ENCODE measurements at places on chromosomes 12 and 14.

DNA sequence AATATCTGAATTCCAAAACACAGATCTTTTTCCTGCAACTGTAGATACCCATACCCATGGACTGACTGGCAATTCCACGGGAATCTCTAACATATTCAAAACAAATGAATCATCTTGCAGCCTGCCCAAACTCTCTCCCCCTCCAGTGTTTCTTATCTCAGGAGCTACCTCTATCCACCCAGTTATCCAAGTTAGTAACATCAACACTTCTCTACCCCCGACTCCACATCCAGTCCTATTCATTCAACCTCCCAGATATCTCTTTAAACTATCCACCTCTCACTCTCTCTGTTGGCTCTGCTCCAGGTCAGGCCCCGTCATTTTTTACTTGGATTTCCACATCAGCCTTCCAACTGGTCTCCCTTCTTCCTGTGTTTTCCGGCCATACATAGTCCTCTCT, 6.7 kb upstream of the KCNH5 start:
- no peak for DNase-seq

DNA sequence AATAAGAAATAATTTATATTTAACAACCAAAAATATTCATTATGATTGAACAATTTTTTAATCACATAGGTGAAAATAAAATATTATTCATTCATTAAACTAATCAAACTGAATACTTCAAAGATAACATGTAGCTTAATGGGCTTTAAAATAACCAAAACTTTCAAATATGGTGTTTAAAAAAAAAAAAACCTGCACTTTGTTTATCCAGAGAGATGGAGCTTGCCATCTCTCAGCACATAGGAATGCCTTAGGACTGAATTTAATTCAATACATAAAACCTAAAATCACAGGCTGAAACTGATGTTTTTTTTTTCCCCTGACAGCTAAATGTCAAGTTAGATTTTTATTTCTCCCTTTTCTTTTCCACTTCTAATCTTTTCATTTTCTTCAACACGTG, 14.4 kb upstream of the CCER1 start:
- DNase-seq, result no peak

DNA sequence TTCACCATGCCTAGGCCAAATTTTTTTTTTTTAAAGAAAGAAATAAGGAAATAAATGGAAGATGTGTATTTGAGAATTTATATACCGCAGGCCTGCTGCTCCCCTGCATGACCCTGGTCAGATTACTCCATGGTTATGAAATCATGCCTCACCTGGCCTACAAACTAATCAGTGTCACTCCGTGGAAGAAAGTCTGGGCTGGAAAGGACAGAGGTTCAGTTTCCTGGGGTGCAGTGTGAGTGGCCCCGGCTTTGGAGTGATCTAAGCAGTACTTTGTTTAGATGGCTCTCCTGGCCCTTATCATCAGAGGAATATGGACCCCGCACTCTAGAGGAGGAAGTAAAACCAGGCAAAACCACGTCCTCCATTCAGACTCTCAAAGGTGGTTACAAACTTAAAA, 9.6 kb downstream of the APOBEC1 start:
- DNase-seq, result no peak

DNA sequence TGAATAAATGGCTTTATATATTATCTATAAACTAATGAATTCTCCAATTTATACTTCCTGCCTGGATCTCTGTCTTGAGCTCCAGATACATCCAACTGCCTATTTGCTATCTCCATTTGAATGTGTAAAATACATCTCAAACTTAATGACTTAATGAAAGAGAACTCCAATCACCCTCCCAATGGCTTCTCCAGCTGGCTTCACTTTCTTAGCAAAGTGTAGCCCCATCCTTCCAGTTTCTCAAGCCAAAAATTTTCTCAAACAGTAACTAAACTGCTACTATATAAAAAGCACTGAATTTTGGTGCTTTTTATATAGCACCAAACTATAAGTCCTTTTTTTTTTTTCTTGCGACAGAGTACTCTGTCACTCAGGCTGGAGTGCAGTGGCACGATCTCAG, 2.6 kb downstream of the CRY1 start:
- DNase-seq, result no peak

- peak; percentile 47 for DNase-seq
Measured at GRCh38 chr14:55416866-55417265, 5.2 kb upstream of the ATG14 start.

GRCh38 chr14:64581363-64581762, 31.6 kb downstream of the PPP1R36 start:
- DNase-seq, result no peak

GRCh38 chr12:97764700-97765099, 302.1 kb downstream of the RMST start:
- DNase-seq, result no peak

DNA sequence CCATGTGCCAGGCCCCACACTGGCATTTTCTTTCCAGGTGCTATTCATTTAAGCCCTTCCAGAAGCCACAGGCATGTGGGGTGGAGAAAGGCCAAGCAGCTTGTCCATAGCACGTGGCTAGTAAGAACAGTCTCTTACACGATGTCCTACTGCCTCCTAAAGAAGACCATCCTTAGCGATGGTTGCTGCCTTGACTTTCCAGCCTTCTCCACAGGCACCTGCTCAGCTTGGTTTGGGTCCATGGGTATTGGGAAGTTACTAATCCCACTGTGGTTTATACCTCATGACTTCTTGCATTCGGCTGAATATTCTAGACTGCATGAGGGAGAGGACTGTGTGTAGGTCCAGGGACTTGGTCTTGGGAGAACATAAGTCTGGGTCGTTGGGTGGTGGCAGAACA, 49.2 kb downstream of the NINJ2 start:
- DNase-seq, result no peak

DNA sequence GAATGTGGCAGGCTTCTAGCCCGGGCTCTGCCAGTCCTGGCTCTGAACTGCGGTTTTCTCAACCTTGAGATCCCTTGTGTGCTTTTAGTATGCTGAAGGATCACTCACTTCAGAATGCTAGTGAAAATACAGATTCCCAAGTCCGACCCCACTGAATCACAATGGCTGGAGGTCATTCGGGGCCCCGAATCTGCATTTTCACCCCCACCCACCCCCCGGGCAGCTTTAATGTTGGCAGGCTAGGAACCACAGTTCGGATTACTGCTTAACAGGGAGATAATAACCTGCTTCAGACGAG, 573 bp upstream of the SUSD6 start:
- peak; percentile 15 for DNase-seq

All from CD4-positive, alpha-beta T cell treated with Interleukin-17A for 4 hours (primary cell).